ENCODE measurements at places on chromosomes 3 and 15.

- DNase-seq = no peak
These were observed 43.5 kb upstream of the NTRK3 start for GRCh38 chr15:88300089-88300488.

GRCh38 chr15:50911001-50911400 is 2.5 kb downstream of the AP4E1 start:
- no peak for DNase-seq

DNA sequence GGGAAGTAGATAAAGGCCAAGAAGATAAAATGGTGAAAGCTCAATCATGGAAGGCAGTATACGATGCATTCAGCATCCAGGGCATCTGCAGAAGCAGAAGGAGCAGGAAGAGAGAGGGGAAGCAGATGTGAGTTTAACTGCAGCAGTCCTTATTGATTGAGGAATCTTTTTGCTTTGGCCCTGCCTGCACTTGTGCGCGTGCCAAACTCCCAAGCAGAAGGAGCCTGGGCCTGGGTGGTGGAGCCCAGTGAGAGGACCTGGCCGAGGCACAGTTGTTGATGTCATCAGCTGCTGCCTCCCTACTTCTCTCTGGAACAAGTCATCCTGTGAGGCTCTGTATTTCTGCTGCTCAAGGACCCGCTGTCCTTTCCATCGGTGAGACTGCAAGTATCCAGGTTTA is 65.5 kb upstream of the ROPN1 start:
- no peak for DNase-seq

DNA sequence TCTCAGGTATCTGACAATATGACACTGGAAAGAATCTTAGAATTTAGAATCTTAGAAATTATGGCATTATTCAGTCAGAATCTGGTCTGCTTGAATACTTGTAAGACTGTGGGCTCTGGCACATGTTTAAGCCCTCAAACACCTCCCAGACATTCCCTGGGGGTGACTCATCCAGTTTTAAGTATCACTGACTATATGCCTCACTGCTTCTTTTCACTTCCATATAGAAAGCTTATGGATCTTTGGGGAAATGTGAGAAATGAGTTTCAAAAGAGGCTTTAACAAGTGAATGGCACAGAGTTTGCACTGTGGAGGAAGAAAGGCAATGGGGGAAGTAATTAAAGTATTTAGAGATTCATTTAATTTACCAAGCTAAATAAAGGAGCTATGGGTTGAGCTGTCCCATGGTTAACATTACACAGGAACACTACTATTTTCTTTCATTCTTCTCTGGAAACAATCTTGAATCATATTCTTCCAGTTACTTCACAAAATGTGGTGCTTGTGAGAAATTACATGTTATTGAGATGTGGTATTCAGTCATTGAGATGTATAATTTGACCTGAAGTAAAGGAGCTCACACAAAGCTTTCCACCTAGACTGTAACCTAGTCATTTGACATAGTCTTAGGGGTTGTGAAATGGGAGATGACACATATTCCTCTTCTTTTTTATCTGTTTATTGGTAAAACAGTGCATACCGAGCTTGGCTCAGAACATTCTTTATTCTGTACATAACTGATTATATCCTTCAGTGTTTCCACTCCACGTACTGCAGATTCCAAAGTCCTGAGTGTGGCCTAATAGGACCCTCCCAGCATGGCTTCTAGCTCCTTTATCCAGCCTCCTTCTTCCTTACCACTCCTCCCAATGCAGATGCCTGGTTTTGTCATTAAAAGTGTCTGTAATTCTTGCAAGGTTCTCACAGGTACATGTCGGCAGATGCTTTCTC is 544.6 kb upstream of the NECTIN3 start:
- no peak for DNase-seq

DNA sequence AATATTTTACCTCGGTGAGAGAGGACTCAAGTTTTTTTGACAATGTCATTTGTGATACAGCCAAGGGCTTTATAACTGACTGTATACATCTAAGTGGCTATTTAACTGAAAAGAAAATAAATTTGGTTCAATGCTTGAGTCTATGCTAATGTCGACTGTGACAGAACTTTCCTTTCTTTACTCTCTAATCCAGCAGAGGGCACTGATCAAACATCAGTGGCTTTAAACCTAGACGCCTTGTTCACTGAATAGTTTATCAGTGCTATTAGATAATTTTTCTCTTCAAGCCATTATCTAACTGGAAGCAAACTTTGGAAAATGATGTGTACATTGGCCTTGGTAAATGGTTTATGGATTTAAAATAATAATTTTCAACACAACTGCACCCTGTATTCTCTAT is 285.1 kb downstream of the CHL1 start:
- DNase-seq = no peak

DNA sequence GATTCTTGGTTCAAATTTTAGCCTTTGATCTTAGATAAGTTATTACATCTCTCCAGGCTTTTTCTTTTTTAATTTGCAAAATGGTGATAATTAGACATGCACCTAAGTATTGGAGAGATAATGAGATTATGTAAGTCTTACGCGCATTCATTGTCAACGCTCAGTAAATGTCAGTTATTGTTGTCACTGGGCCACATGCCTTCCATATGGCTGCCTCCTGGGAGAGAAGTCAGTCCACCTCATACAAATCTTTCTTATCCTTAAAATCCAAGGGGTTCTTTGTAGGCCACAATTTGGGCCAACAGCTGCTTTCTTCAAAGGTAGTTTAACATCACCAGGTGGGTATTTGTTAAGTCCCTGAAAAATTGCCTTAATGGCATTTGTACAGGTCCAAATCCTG is 25.5 kb upstream of the PTPRG start:
- no peak for DNase-seq

DNA sequence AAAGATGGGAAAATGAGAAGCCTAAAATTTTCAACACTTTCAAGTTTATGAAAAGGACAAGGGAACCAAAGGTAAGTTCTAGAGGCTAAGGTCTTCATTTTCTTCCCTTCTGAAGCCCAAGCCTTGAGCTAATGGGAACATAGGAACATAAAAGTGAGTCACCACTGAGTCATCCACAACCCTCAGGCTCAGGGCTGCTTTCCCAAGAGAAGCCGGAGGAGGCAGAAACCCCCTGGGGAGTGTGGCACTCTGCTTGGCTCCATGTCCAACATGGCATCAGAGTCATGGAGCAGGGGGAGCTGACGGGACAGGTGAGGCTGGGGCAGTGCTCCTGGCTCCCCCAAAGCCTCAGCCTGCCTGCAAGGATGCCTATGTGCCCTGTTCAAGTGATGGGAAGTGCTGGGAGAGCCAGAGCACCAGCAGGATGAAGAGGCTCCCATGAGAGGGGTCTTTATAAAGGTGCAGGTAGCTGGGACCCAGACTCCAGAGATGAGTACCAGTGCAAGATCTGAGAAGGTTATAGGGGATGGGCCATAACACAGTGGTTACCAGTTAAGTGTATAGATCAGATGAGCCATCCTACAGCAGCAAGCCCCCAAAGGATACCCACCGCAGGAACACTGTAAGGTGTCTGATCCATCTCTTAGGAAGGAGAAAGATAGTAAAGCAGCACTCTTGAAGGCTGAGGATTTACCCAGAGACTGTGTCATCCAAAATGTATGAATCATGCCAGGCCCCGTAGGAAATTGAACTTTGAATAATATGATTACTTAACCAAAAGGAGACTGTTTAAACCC is 31.8 kb upstream of the RYR3 start:
- no peak for DNase-seq

DNA sequence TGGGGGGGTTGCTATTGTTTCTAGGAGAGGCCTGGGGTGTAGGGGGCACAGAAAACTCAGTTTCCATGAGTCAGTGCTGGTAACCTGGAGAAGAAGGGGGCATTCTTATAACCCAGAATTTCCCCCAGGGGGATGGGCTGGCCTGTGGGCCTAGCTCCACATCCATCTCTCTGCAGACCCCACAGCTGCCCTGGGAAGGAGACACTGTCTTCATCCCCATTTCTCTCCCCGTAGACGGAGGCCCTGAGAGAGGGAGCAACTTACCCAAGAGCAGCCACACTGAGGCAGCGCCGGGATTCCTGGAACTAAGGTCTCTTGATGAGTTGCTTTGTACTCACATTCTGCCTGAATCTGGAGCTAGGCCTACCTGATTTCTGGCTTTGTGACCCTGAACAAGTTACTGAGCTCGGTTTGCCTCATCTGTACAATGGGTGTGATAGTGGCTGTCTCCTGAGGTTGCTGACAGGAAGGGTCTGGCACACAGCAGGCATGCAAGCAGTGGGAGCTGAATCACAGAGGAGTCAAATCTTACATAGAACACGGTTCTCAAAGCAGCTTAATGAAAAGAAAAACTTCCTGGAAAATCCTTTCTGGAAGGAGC is 55.0 kb upstream of the LCTL start:
- DNase-seq = no peak

GRCh38 chr3:120182613-120183511 is 88.6 kb upstream of the GSK3B start:
- DNase-seq = no peak

GRCh38 chr3:169044331-169045113 is 619.0 kb downstream of the MECOM start:
- no peak for DNase-seq

DNA sequence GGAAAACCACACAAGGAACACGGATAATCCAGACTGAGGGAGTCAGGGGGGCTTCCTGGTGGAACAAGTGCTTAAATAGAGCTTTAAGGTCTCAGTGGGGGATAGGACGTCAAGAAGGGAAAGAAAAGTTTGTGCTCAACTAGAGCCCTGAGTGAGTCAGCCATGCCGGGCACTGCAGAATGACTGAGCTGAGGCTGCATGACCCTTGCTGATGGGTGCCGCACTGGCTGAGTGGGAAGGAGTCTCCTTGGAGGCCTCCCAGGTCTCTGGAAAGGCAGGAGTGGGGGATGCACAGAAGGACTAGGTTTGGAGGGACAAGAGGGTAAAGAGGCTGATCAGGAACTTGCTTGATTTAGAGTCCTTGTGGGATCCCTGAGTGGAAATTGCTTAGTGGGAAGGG is 150.3 kb downstream of the RPLP1 start:
- DNase-seq = no peak

DNA sequence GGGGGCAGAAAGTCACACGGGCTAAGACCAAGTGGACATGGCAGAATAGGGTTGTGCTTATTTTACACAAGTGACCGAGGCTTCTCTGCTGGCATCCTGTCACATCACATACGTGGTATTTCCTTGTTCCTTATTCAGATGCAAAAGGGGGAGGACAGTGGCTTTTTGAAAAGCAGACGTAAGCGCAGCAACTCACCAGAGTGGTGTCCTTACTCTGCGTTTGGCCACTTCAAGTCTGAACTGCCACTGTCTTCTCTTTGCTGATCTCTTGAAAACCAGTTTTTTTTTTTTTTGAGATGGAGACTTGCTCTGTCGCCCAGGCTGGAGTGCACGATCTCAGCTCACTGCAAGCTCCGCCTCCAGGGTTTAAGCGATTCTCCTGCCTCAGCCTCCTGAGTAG is 113.2 kb downstream of the SOX2 start:
- DNase-seq = no peak

DNA sequence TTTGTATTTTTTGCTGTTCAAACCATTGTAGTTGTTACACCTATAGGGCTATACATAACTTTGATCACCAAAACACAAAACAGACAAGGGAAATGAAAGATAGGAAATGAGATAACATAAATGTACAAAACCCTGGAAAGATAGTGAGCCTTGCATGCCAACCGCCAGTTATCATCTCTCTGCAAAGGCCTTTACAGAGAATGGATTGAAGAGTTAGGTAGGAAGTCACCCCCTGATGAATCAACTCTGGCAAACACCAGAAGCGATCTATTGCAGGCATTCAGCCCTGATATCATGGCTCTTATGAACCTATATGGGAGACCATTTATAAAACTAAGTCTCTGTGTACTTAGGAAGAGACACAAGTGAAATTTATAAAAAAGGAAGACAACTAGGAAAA is 588.0 kb downstream of the TUSC7 start:
- no peak for DNase-seq

- no peak for DNase-seq
These were observed 14.5 kb downstream of the TERB2 start for GRCh38 chr15:44971036-44971435.

GRCh38 chr3:139110072-139110830 is 65.6 kb upstream of the PRR23C start:
- no peak for DNase-seq

- DNase-seq = no peak
These were observed 866 bp downstream of the SLC49A4 start for GRCh38 chr3:122795674-122796195.

- DNase-seq = no peak
These were observed 45.8 kb downstream of the SCN5A start for GRCh38 chr3:38603731-38604131.

- DNase-seq = no peak
These were observed 105.3 kb downstream of the CTNNB1 start for GRCh38 chr3:41304593-41304992.

DNA sequence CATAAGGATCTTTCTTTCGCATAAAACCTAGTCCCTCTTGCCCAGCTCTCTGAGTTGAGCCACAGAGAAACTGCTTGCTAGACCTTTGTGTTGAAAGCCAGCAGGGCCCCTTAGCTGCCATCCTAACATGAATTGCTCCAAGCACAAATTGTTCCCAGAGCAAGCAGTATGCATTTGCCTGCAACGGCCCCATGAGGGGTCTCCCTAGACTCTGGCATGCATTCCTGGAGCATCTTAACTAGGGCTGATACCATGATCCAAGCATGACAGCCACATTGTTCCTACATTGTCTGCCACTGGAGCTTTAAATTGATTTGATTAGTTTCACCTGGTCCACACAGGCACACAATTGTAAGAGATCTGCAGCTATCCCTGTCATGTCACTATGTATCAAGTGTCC is 428.1 kb downstream of the TAFA4 start:
- DNase-seq = no peak

DNA sequence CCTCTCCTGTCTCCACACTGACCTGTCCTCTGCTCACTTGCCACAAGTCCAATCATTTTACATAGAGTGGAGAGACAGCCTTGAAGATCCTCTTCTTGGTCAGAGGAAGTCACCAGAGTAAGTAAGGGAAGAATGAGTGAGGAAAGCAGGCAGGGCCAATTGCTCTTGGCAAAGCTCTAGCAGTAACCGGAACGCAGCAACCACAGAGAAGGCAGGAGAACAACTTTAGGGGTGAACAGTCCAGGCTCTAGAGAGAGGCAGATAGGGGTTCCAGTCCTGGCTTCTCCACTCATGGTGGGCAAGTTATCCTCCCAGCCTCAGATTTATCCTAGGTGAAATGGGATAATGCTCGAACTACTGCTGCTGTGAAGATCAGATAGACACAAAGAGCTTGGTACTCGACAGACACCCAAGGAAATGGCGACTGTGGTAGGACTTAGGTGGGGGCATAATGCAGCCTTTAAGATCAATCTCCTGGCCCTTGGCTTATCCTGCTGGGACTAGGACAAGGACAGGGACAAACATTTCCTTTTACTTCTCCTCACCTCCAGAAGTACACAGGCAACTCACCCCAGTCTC is 1.2 kb upstream of the ADAMTSL3 start:
- no peak for DNase-seq

GRCh38 chr3:4757575-4758248 is 221.5 kb upstream of the BHLHE40 start:
- no peak for DNase-seq
